ENCODE measurements at places on chromosomes 16 and 17. TPM values are rescaled to one million over a fixed set of nuclear protein-coding genes. Genes with fewer than 3 reads are reported as not detected.

Gene FTSJ3
- 45.5 TPM for total RNA-seq

Gene FNDC8
- not detected for total RNA-seq

Gene SLC35G6
- not detected for total RNA-seq

Gene SLC6A4
- 2.3 TPM for total RNA-seq

Gene SOST
- not detected for total RNA-seq
